ENCODE measurements at places on chromosomes 1 and 21.

DNA sequence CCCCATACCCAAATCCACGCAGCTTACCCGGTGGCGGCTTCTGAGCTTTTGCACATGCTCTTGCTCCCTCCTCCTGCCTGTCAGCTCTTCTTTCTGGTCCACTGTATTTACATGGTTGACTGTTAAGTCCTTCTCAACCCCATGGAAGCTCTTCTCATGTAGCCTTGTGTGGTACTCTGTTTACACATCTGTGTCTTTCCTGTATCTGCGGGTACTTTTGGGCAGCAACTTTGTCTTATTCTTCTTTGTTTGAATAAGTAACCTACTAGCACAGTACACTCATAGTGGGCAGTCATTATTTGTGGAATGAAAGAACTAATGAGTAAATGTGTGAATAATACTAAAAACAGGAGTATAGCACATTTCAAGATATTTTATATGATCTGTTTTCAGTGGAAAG, 88.5 kb upstream of the GPR88 start:
- DNase-seq, result no peak

- no peak for DNase-seq
Measured at GRCh38 chr1:97270508-97271307, 549.1 kb downstream of the PTBP2 start.

GRCh38 chr1:213687832-213688231, 299.9 kb upstream of the PROX1 start:
- no peak for DNase-seq

DNA sequence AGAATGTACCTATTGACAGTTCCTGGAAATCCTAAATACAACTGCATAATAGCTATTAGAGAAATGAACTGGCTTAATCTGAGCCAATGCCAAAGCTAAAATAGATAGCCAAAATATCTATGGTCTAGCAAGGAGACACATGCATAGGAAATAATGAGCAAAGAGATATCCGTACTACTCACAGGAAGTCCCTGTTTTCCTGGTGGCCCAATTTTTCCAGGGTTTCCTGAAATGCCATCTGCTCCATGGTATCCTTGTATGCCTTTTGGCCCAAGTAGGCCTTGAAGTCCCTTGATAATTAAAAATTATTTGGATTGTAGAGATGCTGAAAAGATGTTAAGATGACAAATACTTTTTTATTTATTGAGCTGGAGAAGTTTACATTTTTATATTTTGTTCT, 108.4 kb upstream of the ZNHIT6 start:
- no peak for DNase-seq

DNA sequence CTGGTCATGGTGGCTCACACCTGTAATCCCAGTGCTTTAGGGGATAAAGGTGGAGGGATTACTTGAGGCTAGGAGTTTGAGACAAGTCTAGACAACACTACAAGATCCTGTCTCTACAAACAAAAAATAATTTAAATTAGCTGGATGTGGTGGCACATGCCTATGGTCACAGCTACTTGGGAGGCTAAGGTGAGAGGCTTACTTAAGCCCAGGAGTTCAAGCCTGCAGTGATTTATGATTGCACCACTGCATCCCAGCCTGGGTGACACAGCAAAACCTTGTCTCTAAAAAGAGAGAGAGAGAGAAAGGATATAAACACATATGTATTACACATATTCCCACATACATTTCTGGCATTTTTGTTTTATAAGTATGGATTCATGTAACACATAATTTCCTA, 325.2 kb downstream of the DUSP10 start:
- DNase-seq, result no peak

GRCh38 chr1:41387667-41388091, 26.4 kb downstream of the FOXO6 start:
- DNase-seq, result no peak

DNA sequence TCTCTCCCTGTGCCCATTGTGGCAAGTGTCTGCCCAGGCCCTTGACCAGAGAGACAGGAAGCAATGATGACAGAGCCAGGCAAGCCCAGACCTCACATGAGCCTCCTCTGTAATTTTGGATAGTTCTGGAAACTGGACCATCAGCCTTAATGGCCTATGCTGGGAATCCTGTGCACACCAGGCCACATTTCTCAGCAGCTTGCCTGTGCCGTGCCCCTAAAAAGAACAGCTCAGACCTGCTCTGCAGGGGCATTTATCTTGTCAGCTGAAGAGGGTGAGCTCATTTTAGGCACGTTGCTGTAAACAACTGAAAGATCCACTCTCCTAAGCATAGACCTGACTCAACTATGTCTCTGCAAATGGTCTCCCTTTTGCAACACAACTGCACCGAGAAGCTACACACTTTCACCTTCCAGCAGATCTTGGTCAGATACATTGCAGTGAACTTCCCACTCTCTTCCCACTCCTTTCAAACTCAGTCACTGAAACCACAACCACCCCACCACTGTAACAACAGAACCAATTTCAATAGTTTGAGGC, 53.5 kb upstream of the BACH1 start:
- DNase-seq, result no peak

DNA sequence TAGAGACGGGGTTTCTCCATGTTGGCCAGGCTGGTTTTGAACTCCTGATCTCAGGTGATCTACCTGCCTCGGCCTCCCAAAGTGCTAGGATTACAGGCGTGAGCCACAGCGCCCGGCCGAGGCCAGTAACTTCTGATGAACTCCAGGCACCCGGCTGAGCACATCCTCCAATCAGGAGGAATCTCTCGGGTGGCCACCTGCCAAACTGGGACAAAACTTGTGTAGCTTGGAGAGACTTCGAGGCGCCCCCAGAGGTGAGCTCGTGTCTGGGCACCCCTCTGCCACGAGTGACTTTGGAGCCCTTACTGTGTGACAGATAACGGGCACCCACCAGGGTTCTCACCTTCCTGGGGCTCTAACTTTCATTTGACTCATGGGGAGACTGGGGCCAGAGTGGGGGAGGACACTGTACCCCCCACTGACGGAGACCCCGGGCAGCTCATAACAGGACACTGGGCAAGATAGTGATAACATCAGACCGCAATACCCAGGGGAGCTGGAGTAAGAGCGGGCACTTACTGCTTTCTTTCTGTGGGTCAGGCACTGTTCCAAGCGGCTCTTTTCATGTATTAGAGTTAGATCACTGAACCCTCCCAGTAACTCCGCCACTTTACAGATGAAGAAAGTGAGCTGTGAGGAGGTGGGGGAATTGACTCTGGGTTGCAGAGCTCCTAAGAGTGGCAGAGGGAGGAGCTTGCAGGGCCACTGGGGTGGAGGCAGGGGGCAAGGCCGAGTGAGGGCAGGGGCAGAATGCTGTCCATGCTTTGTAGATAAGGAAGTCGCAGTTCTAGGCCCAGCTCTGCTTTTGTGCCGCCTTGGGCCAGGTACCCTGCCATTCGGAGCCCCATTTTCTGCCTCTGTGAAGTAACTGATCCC, 1.9 kb upstream of the PADI2 start:
- DNase-seq, result no peak

GRCh38 chr21:45326169-45326851, 38.6 kb upstream of the POFUT2 start:
- DNase-seq, result no peak

GRCh38 chr1:38686167-38686926, 173.2 kb downstream of the RRAGC start:
- DNase-seq, result no peak

- no peak for DNase-seq
Measured at GRCh38 chr1:224766266-224766665, 150.1 kb downstream of the CNIH3 start.

GRCh38 chr1:201077736-201078135, 34.5 kb downstream of the CACNA1S start:
- no peak for DNase-seq

DNA sequence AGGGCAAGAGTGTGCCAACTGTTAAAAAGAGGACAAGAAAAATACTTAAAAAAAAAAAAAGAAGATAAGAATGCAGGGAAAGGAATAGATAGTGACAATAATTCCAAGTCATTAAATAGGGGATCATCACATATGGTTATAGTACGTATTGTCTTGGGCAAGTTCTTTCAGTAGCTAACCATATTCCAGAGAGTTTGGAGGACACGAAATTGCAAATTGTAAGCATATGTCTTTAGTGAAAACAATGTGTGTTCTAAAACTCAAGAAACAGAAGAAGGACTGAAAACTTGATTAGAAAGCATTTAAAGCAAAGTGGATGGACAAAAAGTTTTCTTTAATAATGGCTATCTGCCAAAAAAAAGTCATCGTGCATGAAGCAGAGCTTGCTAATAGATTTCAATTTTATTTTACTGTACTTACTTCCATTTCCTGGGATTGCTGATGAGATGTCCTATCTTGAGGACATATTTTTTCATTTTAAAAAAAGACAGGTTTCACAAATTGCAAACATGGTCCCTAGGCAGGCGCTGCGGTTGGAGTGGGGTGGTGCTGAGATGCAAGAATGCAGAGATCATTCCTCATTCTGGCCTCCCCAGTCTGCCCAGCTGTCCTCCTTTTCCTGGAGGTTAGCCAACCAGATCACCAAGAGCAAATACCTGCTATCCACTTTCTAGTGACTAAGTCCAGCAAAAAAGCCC, 11.9 kb downstream of the TSPAN2 start:
- no peak for DNase-seq

DNA sequence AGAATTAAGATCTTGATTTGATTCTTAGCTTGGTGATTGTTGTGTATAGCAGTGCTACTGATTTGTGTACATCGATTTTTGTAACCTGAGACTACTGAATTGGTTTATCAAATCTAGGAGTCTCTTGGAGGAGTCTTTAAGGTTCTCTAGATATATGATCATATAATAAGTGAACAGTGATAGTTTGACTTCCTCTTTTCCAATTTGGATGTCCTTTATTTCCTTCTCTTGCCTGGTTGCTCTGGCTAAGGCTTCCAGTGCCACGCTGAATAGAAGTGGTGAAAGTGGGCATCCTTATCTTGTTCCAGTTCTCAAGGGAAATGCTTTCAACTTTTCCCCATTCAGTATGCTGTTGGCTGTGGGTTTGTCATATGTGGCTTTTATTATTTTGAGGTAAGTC, 61.5 kb upstream of the LYST start:
- DNase-seq, result no peak

DNA sequence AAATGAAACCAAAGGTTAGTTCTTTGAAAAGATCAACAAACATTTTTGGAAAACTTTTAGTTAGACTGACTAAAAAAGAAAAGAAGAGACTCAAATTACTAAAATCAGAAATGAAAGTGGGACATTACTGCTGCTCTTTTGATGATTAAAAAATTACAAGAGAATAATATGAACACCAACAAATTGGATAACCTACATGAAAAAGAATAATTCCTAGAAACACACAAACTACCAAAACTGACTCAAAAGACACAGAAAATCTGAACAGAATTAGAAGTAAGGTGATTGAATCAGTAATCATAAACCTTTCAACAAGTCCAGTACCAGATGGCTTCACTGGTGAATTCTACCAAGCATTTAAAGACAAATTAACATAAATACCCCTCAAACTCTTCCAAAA, 5.6 kb downstream of the KIFAP3 start:
- DNase-seq, result no peak

DNA sequence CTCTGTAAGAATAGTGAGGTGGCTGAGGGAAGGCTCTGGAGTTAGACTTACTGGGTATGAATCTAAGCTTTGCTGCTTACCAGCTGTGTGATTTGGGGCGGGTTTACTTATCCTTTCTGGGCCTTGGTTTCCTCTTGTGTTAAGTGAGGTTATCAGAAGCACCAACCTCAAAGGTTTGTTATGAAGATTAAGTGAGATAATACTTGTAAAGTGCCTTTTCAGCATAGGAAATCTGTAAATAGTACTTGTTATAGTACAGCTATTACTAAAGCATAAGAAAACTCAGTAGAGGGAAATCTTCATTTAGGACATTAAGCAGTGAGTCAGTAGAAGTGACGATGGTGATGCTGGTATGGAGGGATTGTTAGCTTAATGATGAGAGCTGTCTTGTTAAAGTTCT, 12.1 kb downstream of the HHAT start:
- DNase-seq, result no peak

DNA sequence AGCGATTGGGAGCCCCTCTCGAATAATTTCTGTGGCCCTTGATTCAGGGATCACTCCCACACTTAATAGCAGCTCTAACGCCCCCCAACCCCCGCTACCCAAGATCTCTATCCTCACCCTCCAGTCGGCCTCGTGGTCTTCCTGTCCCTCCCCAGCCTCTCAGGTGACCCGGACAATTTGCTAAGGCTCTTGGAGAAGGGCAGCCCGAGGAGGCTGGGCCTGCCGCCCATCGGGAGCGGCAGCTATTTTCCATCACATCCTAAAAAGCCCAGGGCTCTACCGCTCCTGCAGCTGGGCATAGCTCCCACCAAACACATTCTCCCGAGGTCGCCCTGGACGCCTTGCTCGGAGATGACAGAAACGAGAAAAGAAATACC, 12.0 kb upstream of the PHLDA3 start:
- DNase-seq, result no peak

GRCh38 chr1:156851779-156852417, 7.0 kb downstream of the INSRR start:
- no peak for DNase-seq

DNA sequence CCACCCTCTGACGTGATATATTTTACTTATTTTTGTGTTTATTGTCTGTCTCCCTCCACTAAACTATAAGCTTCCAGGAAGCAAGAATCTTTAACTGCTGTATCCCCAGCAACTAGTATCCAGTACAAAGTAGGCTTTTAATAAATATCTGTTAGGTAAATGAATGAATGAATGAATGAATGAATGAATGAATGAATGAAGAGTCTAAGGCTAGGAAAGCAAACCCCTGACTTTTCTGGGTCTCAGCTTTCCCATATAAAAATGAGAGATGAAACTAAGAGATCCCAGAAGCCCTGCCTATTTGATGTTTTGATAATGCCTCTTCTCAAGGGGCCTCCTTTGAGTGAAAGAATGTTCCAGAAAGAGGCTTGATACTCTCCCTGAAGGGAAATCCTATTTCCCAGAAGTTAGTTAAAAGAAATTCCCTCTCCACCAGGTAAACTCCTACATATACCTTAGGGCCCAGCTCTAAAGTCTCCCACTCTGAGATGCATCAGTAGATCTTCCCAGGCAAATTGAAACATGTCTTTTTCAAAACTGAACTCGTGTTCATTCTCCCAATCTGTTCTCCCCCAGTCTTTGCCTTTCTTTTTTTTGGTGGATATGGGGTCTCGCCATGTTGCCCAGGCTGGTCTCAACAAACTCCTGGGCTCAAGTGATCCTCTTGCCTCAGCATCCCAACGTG, 7.8 kb downstream of the TTC39A start:
- DNase-seq, result no peak

- DNase-seq, result no peak
Measured at GRCh38 chr21:38228115-38228514, 28.7 kb upstream of the KCNJ15 start.

GRCh38 chr1:117589544-117589943, 16.3 kb upstream of the TENT5C start:
- DNase-seq, result no peak

All from stimulated activated CD4-positive, alpha-beta T cell treated with anti-CD3 and anti-CD28 coated beads, Interleukin-1b, Interleukin-23, amount 100 ng/mL, for 24 hours (primary cell).